ENCODE measurements at places on chromosomes 3 and 15. TPM values are rescaled to one million over a fixed set of nuclear protein-coding genes. Genes with fewer than 3 reads are reported as not detected.

DNA sequence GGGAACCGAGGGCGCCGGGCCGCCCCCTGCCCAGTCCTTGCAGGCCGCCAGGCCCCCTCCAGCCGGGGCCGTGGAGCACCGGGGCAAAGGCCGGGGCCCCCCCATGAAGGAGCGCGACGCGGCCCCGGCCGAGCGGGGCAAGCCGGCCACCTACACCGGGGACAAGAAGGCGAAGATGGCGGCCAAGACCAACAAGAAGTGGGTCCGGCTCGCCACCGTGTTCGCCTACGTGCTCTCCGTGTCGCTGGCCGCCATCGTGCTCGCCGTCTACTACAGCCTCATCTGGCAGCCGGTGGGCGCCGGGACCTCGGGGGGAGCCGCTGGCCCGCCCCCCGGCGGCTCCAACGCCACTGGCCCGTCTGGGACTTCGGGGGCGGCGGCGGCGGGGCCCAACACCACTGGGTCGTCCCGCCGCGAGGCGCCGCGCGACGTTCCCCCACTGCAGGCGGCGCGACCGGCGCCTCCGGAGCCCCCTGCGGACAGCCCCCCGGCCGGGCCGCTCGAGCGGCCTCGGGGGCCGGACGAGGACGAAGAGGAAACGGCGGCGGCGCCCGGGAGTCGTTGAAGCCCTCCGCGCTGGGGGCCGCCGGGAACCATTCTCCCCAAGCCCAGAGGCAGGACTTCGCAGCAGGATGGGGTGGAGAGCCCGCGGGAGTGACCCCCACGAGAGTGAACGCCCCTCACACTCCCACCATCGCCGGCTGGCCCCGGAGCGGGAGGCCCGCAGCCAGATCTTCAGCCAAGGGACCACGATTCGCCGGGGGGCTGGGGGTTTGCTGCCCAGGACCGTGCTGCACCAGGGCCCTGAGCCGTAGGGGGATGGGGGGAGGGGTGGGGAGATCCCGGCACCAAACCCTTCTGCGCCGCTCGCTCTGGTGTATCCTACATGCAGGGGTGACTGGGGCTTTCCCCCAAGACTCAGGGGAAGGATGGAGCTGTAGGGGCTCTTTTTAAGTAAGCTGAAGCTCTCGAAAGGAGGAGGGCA, 753 bp downstream of the INAFM2 start:
- H3K27ac ChIP-seq = peak overlapping the region; percentile 28
- no peak for DNase-seq
- H3K36me3 ChIP-seq = no peaks in the 10 kb centered on the region
- H3K4me1 ChIP-seq = peaks cover 5% of the 10 kb centered on the region
- peak overlapping the region; percentile 81 for H3K4me3 ChIP-seq
- H3K27me3 ChIP-seq = no peaks in the 10 kb centered on the region

GRCh38 chr3:13617097-13617738, 68.3 kb downstream of the FBLN2 start:
- no peak overlapping the region for H3K27ac ChIP-seq
- no peaks in the 10 kb centered on the region for H3K27me3 ChIP-seq
- H3K36me3 ChIP-seq = no peaks in the 10 kb centered on the region
- no peak for DNase-seq
- H3K4me1 ChIP-seq = no peaks in the 10 kb centered on the region

- H3K4me1 ChIP-seq = no peaks in the 10 kb centered on the region
- H3K27ac ChIP-seq = no peak overlapping the region
- DNase-seq = no peak
- no peaks in the 10 kb centered on the region for H3K36me3 ChIP-seq
- no peak overlapping the region for H3K4me3 ChIP-seq
Observed at GRCh38 chr3:33287672-33288282, 10.5 kb downstream of the FBXL2 start.

DNA sequence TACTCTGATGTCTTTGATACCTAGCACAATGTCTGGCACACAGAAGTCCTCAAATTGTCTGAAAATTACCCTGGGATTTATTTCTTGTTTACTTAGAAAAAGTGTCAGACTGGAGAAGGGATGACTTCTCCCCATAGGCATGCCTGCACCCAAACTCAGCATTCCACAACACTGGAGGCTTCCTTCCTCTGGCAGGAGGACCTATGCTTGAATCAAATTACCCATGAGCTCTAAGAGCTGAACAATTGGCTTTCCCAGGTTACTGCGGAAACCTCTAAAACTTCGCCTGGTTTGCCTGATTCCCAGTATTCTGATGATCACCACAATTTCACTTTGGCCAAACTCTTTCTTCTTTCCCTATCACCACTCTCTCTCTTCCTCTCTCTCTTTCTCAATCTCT, 217.4 kb downstream of the DIPK2A start:
- no peaks in the 10 kb centered on the region for H3K36me3 ChIP-seq
- H3K27me3 ChIP-seq = no peaks in the 10 kb centered on the region
- H3K4me1 ChIP-seq = no peaks in the 10 kb centered on the region
- no peak overlapping the region for H3K27ac ChIP-seq
- H3K4me3 ChIP-seq = no peak overlapping the region
- no peak for DNase-seq

DNA sequence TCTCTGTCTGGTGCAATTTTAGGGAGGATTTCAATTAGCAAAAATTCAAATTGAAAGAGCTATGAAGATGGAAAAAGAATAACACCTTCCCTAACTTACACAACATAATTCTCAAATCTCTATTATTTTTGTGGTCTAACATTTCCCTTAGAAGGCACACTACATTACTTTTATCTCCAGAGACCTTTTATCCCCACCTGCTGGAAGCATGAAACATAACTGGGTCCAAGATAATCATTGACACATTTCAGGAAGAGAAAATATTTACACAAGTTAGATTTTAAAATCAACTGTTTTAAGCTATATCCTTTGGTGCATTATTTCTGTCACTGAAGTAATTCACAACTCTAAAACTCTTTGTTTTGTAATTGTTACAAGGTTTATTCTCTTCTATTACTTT, 779.5 kb downstream of the ROBO1 start:
- H3K4me1 ChIP-seq = peaks cover 5% of the 10 kb centered on the region
- DNase-seq = no peak
- no peak overlapping the region for H3K4me3 ChIP-seq
- no peak overlapping the region for H3K27ac ChIP-seq
- H3K36me3 ChIP-seq = no peaks in the 10 kb centered on the region

DNA sequence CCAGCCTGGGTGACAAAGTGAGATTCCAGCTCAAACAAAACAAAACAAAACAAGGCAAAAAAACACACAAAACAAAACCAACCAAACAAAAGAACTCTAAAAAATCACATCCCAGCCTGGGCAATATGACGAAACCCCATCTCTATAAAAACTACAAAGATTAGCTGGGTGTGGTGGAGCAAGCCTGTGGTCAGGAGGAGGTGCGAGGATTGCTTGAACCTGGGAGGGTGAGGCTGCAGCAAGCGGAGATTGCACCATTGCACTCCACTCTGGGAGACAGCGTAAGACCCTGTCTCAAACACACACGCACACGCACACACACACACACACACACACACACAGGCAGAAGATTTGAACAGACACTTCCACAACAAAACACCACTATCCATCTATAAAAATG, 99.6 kb downstream of the SHQ1 start:
- H3K27ac ChIP-seq = no peak overlapping the region
- DNase-seq = peak; percentile 57
- no peaks in the 10 kb centered on the region for H3K27me3 ChIP-seq
- H3K4me3 ChIP-seq = no peak overlapping the region
- no peaks in the 10 kb centered on the region for H3K36me3 ChIP-seq

- no peaks in the 10 kb centered on the region for H3K27me3 ChIP-seq
- H3K4me1 ChIP-seq = no peaks in the 10 kb centered on the region
- no peak overlapping the region for H3K4me3 ChIP-seq
- no peak overlapping the region for H3K27ac ChIP-seq
- H3K36me3 ChIP-seq = no peaks in the 10 kb centered on the region
Observed at GRCh38 chr3:194472290-194472920, 14.4 kb downstream of the ATP13A3 start.

DNA sequence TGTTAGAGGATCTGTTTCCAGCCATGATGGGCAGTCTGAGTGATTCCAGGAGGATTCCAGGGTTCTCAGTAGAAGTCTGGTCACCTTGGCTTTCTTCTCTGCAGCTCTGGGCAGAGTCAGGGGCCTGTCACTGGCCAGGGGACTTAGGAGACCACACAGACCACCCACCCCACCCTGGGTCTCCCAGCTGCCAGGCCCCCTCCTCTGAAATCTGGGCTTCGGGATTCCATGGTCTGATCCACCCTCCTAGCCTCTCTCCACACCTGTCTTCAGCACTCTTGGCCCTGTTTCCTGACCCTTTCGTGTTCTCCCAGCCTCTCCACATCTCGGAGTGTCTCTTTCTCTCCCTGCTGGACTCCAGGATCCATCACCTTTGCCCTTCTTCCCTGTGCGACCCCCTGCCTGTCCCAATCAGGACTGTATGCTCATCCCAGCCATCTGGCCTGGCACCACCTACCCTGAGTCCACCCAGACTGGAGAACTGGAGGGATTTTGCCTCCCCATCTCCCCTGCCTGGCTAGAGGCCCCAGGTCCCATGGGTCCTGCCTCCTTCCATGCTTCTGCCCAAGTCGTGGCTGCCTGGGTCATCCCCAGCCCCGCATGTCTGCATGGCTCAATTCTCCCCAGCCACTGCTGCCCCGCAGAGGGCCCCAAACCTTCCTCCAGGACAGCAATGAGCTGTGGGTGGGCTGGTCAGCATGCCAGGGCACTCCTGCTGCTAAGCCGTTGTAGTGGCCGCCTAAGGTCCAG, 34.3 kb downstream of the GOLGA6L10 start:
- no peaks in the 10 kb centered on the region for H3K27me3 ChIP-seq
- H3K4me3 ChIP-seq = no peak overlapping the region
- H3K27ac ChIP-seq = no peak overlapping the region
- DNase-seq = no peak
- H3K4me1 ChIP-seq = no peaks in the 10 kb centered on the region
- no peaks in the 10 kb centered on the region for H3K36me3 ChIP-seq

- H3K36me3 ChIP-seq = no peaks in the 10 kb centered on the region
- no peak overlapping the region for H3K27ac ChIP-seq
- no peaks in the 10 kb centered on the region for H3K27me3 ChIP-seq
- H3K4me1 ChIP-seq = no peaks in the 10 kb centered on the region
- DNase-seq = no peak
Observed at GRCh38 chr3:111819927-111820326, 39.1 kb upstream of the PHLDB2 start.

DNA sequence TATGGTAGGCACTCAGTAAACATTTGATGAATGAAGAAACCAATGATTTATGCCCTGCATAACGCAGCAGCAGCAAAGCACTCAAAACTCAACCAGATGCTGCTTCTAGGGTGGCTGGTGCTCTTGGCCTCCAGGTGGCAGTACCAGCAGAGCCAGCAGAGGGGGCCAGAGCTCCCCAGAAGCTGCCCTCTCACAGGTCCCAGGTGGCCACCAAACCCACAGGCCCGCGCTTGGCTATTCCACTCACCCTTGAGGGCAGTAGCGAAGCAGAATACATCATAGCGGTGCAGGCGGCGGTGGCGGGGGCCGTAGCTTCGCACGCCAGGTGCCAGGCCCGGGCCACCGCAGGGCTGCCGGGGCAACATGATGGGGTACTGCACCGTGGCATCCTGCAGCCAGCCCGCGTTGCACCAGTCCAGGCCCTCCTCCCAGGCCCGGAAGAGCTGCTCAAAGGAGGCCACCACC, 16.6 kb downstream of the HAPLN3 start:
- DNase-seq = no peak
- no peaks in the 10 kb centered on the region for H3K4me1 ChIP-seq
- no peaks in the 10 kb centered on the region for H3K27me3 ChIP-seq
- no peaks in the 10 kb centered on the region for H3K36me3 ChIP-seq
- no peak overlapping the region for H3K4me3 ChIP-seq

GRCh38 chr3:181488536-181488935, 223.2 kb upstream of the SOX2 start:
- no peaks in the 10 kb centered on the region for H3K4me1 ChIP-seq
- H3K36me3 ChIP-seq = no peaks in the 10 kb centered on the region
- no peaks in the 10 kb centered on the region for H3K27me3 ChIP-seq
- H3K27ac ChIP-seq = no peak overlapping the region
- DNase-seq = no peak

GRCh38 chr3:59065240-59065639, 15.4 kb upstream of the CFAP20DC start:
- no peak for DNase-seq
- H3K27me3 ChIP-seq = no peaks in the 10 kb centered on the region
- no peaks in the 10 kb centered on the region for H3K36me3 ChIP-seq
- no peak overlapping the region for H3K27ac ChIP-seq

DNA sequence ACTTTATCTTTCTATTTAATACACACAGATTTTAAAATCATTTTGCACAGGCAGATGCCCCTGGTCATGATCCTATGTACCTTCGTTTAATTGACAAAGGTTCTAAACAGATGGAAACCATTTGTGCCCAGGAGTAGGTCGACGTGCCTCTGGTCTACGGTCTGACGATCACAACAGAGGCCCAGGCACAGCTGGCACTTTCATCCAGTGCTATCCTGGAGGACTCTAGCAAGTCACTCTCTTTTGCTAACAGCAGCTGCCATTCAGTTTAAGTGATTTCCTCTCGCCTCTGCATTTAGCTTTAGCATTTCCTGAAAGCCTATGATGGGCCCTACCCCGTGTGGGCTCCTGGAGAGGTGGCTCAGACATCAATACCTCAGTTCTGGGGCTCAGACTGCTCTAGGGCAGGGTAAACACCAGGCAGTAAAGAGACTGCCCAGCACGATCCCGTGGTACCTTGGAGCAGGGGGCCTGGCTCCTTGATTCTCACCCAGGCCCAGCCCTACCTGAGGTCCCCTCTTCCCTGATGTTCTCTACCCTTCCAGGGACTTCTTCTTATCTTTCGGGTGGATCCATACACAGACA, 83.2 kb upstream of the SNRPA1 start:
- H3K27ac ChIP-seq = no peak overlapping the region
- no peak for DNase-seq
- no peaks in the 10 kb centered on the region for H3K27me3 ChIP-seq
- H3K4me3 ChIP-seq = no peak overlapping the region
- no peaks in the 10 kb centered on the region for H3K4me1 ChIP-seq

GRCh38 chr3:58474348-58474911, 17.5 kb upstream of the KCTD6 start:
- no peak overlapping the region for H3K4me3 ChIP-seq
- DNase-seq = no peak
- no peaks in the 10 kb centered on the region for H3K36me3 ChIP-seq

HHATL gene
- 1.2 TPM for total RNA-seq

OIP5 gene
- total RNA-seq = 5.7 TPM

ADAMTS17 gene
- 8.3 TPM for total RNA-seq

CCDC13 gene
- total RNA-seq = 0.93 TPM

BTLA gene
- 0.32 TPM for total RNA-seq

CRABP1 gene
- 1.5 TPM for total RNA-seq

NR1I2 gene
- total RNA-seq = 70.4 TPM

RSRC1 gene
- 28.5 TPM for total RNA-seq

MYZAP gene
- 12.2 TPM for total RNA-seq

RTP1 gene
- not detected for total RNA-seq

TBC1D5 gene
- total RNA-seq = 29.9 TPM

Data from colonic mucosa (tissue), 4 donors.